NCI-H2081 treated with DMSO at 0.1 percent for 48 hours (cell line): ENCODE measurements at places on chromosomes 6 and 20.

DNA sequence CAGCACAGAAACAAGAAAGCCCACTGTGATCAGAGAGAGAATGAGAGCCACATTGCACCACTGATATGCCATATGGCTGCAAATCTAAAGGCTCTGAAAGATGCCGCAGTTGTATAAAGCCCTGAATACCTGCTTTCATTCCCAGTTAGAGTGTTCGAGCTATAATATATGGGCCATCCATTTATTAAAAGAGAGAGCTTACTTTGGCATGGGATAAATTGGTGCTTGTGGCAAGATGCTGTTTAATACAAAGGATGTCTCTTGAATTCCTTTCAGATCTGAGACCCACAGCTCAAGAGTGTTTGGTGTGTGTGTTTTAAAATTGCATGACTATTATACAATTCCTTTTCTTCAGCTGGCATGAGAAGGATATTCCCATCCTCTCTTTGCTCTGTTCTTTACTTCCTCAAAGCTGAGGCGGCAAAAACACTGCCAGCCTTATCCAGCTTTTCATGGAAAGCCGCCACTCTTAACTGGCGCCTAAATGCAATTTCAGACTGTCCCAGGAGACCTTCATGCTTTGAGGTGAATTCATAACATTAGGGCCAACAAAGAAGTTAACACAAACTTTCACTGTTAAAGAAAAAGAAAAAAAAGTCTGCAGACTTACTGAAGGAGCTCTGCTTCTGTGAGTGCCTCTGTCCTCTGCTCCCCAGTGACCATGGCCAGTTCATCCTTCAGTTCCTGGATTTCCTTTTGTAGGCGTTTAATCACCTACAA is 147.6 kb downstream of the KIF6 start:
- DNase-seq: no peak

- no peak for DNase-seq
Observed at GRCh38 chr6:44041461-44042260, 85.6 kb downstream of the MRPL14 start.

DNA sequence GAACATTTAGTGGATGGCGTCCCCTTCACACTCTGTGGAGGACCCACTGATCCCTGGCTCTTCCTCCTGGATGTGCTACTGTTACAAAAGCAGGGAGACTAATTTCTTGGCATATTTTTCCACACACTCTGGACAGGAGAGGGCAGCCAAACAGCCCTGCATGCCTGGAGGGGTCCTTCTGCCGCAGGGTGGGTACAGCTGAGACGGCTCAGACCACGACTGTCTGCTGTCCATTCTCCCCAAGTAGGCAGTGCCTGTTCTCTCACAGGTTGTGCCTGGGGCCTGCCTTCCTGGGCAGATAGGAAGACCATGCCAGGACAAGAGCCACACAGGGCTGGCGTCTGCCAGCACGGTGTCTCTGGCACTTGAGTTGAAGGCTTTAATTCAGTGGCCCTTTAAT is 260.1 kb downstream of the FOXC1 start:
- DNase-seq: no peak

DNA sequence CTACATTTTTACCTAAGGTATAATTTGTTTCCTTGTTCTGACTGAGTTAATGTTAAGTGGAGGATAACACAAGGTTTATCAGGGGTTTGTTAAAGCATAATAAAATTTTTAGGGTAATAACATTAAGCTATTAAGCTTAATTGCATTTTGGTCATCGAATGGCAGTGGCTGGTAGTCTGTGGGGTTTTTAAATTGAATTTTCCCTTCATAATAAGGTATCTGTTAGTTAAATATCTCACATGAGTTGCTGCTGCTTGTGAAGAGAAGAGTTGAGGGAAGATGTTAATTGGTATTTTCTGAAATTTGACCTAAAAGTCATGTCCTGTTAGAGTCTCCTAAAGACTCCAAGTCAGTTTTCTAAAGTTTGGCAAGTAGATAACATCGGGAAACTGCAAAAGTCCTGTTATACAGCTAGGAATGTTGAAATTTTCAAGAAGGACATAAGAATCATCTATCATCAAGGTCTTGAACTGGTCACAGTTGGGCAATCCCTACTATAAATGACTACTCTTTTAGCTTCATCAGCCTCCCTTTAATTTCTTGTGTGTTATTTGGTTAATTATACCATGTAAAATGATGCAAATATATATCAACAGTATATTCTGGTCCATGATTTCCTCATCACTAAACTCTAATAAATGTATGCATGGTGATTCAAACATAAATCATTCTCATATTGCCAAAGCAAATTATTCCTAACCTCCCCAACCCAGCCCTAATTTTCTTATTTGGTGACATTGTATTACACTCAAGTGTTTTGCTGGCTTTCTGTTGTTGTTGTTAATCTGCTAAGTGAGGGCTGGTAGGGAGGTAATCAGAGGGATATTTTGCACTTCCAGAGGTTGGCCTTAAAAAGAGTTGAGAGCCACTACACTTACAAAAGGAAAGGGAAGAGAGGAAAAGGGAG is 64.0 kb downstream of the MAP3K5 start:
- DNase-seq: no peak

DNA sequence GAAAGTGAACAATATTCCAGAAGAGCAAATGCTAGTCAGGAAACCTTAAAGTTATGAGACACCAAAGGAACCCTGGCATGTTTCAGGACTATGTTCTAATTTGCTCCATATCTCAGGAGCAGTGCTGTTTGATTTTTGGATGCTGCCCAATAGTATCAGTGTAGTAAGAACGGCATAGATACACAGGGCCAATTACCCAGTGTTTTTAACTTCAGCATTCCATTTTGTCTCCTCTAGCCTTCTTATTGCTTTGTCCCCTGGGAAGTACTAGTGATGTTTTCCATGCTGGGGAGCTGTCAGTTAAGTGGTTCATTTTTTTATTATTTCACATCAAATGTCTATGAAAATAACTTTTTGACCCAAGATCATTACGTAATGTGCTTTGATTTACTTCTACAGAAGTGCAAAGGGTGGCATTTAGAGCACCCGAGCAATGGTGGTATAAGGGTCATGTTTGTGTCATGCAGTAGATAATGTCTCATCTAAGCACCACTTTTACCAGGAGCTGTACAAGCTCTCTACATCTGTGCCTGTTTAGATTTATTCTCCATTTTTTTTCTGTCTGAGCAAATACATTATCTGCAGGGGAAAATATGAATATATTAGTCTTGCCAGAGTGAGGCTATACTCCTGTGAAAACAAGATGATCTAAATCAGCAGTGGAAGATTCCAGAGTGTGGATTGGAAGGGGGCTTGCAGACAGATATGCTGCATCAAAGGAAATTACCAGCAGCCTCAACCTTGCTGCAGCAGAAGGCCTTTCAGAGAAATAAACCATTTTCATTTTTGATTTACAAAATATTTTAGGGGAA is 198.8 kb upstream of the OPRM1 start:
- no peak for DNase-seq

DNA sequence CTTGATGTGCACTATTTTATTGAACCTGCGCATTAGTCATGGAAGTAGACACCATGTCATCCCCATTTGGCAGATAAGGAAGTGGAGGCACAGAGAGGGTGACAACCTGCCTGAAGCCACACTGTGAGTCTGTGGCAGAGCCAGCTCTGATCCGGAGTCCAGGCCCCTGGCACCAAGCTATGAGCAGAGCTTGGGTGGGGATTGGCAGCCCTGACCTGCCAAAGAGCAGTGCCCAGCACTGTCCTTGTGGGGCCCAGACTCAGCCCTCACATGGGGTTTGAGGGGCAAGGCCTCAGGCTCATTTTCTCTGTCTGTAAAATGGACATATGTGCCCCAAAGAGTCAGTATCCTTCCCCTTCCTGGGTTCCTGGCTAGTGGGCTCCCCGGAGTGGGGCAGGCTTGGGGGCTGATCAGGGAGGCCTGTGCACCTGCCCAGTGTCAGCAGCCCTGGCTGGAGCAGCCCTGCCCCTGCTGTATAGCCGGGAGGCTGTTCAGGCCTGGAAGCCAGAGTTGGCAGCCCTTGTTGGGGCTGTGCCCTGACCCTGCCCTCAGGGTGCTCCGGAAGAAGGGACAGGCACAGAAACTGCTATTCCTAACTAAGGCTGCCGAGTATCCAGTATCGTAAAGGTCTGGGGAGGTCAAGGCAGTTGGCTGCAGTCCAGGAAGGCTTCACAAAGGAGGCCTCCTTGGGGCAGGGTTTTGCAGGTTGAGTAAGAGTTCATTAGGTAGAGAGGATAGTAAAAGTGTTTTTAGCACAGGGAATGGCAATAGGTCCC is 38.7 kb downstream of the TGM2 start:
- no peak for DNase-seq

- no peak for DNase-seq
Observed at GRCh38 chr6:87054143-87054833, 40.6 kb downstream of the CGA start.

DNA sequence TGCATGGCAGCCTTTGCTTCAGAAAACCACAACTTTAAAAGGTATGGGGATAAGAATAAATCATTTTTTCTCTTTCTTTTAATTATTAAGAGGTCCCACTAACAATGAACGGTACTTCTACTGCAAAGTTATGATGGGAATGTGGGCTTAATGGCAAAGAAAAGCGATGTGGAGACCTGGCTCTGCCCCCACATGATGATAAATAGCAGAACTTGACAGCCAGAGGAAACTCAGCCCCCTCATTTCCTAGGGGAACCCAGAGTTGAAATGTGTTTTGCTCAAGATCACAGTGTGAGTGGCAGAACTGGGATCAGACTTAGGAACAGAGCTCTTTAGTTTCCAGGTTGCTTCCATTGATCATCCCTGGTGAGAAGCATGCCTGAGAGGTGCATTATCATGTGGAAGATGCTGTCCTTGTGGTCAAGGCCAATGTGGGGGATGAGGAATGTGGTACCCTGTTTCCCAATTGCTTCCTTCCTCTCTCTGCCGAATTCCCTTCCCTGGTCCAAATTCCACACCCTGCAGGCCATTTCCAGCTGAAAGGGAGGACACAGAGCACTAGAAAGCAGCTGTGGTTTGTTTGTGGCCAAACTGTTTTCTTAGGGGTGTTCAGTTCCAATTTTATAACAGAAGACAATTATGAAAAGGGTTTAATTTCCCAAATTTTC is 66.0 kb downstream of the BACH2 start:
- DNase-seq: no peak

GRCh38 chr6:20409427-20409971 is 7.8 kb downstream of the E2F3 start:
- no peak for DNase-seq

GRCh38 chr6:17585766-17586490 is 14.2 kb upstream of the FAM8A1 start:
- no peak for DNase-seq

DNA sequence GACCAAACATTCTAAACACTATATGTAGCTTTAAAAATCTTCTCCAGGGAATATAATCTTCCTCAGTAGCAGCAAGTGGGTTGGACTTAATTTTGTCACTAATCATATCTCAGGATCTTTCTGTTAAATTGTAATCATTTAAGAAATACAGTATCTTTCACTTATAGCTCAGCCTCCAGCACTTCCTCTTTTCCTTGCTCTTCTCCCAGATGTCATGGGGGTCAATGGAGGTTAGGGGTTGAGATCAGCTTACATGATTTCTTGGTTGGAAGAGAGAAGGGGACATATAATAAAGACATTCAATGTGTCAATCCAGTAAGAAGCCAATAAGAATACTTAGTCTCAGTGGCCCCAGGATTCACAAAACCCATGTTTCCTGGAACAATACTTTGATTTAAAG is 15.7 kb upstream of the REPS1 start:
- no peak for DNase-seq

DNA sequence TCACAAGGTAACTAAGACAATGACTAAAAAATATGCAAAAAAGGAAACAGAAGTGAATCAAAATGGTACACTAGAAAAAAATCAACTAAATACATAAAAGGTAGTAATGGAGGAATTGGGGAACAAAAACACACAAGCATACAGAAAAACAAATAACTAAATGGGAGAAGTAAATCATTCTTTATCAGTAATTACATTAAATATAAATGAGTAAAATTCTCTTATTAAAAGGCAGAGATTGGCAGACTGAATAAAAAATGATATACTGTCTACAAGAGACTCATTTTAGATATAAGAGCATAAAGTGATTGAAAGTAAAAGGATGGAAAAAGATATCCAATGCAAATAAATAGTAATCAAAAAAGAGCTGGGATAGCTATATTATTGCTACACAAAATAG is 39.4 kb upstream of the VEGFA start:
- DNase-seq: no peak

GRCh38 chr6:70131528-70131927 is 171.4 kb downstream of the COL9A1 start:
- no peak for DNase-seq

DNA sequence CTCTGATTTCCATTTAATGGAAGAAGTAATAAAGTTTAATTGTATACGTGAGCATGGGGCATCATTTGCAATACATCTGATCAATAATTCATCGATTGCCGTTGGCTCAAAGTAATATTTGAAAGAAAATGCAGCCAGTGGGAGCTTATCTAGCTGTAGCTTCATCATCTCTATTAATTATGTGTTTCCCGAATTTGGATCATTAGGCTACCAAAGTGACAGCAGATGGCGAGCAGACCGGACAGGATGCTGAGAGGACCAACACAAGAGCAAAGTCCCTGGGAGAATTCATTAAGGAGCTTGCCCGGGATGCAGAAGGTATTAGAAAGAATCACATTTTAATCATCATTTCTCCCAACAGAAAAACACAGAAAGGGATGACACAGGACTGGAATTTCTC is 327.1 kb downstream of the ARHGAP18 start:
- DNase-seq: no peak

DNA sequence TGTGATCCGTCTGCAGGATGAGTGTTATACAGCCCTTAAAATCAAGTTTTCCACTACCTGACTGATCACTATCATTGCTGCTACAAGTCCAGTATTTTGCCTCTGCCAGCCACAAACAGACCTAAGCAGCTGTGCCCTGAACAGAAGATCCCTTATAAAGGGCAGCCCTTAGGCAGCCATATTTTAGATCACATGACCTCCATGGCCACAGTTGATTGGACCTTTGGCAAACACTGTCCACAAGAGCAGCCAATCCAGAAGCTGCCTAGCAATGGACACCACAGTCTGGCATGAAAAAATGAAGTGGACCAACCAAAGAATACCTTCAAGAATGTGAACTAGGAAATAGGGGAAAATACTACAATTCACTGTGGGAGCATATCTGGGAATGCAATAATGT is 50.8 kb downstream of the MC3R start:
- DNase-seq: no peak

- DNase-seq: no peak
Observed at GRCh38 chr6:90218959-90219208, 77.8 kb downstream of the BACH2 start.

- no peak for DNase-seq
Observed at GRCh38 chr6:47168180-47168579, 126.0 kb upstream of the ADGRF1 start.

DNA sequence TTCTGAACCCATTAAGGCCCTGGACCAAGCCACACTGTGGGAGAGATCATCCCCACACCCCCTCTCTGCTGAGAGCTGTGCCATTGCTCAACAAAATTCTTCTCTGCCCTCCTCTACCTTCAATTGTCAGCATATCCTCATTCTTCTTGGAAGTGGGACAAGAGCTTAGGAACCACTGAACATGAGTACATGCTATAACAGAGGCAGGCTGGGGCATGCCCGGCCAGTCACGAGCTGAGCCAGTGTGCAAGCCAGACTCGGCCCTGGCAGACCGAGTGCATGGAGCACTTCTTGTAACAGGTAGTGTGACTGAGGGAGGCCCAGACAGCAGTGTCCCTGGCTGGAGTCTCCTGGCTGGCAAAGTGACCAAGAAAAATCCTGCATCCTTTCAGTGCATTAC is 149.2 kb downstream of the MOXD1 start:
- no peak for DNase-seq

- DNase-seq: no peak
Observed at GRCh38 chr6:7899889-7900213, 10.7 kb downstream of the TXNDC5 start.
